ENCODE measurements at places on chromosomes 5 and 9.

- DNase-seq, result no peak
These were observed 59.8 kb downstream of the IRF1 start for GRCh38 chr5:132430746-132431145.

- DNase-seq, result no peak
These were observed 2.4 kb upstream of the POU4F3 start for GRCh38 chr5:146336197-146336596.

GRCh38 chr9:118882684-118883083 is 486.6 kb downstream of the BRINP1 start:
- no peak for DNase-seq

DNA sequence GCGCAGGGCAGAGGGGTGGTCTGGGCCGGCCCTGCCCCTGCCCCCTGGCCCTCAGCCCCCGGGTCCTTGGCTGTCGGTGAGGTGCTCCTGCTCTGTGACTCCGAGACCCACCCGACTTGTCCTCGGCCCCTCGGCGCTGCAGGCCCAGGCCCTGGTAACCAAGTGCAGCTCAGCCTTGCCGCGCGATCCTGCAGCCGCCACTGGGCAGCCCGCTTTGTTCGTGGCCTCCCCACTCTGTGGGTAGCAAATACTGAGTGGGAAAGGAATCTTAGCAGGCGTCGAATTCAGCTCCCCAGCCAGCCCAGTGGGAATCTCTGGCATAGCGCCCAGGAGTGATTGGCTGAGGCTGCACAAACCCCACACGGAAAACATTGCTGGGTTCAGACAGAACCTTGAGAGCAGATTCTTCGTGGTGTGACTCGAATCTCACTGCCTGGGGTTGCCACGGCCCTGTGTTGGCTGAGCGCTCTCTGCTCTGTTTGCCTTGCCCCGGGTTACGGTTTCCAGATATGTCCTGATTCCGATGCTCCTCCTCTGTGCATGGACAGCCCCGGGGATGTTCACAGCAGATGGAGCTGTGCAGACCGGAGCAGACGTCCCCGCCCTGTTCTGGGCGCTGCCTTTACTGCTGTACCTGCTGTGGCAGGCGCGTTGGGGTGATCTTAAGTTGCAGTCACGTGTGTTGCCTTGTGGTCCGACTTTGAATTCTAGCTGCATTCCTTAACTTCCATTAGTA is 13.4 kb upstream of the EXOC3 start:
- DNase-seq, result no peak

DNA sequence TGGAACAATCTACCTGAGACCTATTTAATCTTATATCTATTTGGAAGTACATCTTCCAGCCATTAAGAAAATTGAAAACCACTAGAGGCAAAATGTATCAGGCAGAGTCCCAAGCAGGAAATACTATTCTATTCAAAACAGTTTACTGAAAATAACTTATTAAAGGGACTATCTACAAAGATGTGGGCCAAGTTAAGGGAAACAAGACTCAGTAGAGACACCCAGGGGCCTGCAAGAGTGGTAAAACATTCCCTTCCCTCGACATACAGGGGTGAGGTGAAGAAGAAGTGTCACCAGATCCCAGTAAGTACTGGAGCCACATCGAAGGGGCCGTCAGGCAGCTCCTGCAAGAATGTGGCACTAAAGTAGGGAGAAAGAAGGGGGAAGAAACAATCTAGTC is 12.1 kb upstream of the NRG2 start:
- no peak for DNase-seq

DNA sequence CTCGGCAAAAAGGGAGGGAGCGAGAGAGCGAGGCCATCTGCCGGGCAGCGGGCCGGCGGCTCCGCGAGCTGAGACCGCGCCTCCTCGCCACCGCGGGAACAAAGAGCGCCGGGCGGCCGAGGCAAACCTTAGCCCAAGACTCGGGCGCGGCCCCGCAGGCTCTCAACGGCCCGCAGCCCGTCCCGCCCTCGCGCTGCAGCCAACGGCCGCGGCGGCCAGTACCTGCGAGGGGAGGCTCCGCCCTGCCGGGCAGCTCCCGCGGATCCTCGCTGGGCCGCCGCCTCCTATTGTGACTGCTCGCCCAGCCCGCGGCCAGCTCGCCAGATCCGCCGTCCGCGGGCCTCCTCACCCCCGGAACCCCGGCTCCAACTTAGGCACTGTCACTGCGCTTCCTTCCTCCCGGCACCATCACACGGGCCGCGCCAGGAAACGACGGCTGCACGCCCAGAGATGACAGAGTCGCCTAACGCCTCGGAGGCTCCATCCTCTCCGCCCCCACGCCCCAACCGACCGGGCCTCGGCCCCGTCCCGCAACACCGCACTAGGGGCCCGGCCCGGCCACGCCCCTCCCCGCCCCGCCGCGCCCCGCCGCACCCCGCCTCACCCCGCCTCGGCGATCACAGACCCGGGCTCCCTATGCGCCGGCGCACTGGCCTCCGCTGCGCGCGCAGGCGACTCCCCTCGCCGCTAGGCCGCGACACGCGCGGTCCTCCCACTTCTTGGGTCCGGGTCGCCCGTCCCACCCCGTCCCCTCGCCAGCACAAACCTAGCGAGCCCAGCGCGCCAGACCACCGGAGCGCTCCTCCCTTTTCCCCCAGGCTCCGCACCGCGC is 479 bp upstream of the RNF38 start:
- peak; percentile 84 for DNase-seq

- DNase-seq, result no peak
These were observed 183.2 kb upstream of the MAP3K1 start for GRCh38 chr5:56632199-56632598.

- DNase-seq, result no peak
These were observed 102.1 kb downstream of the PAM start for GRCh38 chr5:102857076-102857818.

DNA sequence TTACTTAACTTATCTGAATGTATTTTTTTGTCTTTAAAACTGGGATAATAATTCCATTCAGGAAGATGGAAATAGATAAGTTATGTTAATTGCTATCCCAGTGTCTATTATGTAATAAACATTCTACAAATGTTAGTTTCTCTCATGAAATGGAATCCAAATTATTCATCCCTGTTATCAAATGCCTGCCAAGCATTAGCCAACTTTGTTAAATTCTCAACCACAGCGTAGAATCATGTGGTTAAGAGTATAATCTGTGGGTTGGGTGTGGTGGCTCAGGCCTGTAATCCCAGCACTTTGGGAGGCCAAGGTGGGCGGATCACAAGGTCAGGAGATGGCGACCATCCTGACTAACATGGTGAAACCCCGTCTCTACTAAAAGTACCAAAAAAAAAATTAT is 912.9 kb upstream of the SEMA6A start:
- no peak for DNase-seq

DNA sequence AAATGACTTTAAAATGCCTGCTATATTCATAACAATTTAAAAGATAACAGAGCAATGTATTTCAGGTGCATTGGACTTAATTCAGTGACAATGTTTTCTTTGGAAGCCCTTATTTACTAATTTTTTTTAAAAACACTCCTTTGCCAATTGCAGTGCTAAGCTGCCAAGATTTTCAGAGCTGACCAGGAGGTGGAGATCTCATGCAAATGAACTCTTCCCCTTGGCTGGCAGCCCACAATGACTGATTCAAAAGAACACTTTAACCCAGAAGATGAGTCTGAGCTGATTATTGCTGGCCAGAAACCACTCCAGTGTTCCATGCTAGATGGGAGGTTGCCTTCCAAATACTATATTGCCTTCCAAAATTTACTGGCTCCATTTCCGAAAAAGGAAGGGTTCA is 128.3 kb upstream of the CCNH start:
- no peak for DNase-seq

- no peak for DNase-seq
These were observed 67.5 kb upstream of the ACTBL2 start for GRCh38 chr5:57550132-57550531.

GRCh38 chr5:108528655-108529054 is 146.8 kb upstream of the FBXL17 start:
- DNase-seq, result no peak
